ENCODE measurements at places on chromosomes 13 and 19.

- no peak for DNase-seq
Observed at GRCh38 chr19:32896516-32897214, 27.1 kb upstream of the SLC7A9 start.

DNA sequence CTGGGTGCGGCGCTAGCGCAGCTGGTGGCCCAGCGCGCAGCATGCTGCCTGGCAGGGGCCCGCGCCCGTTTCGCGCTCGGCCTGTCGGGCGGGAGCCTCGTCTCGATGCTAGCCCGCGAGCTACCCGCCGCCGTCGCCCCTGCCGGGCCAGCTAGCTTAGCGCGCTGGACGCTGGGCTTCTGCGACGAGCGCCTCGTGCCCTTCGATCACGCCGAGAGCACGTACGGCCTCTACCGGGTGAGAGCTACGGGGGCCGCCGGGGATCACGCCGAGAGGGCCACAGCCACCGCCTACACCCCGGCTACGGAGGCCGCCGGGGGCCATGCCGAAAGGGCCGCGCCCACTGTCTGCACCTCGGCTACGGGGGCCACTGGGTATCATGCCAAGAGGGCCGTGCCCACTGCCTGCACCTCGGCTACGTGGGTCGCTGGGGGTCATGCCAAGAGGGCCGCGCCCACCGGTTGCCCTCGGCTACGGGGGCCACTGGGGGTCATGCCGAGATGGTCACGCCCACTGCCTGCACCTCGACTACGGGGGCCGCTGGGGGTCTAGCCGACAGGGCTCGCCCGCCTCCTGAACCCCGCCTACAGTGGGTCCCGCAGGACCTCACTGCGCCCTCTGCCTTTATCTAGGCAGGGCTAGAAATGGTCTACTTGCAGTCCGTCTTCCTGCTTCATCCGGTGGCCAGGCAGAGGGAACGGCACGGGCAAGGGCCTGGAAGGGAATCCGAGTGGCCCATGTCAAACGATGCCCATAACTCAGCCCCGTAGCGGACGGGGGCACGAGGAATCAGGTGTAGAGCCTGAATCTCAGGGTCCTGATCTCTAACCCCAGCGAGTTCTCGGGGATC is 500 bp downstream of the PGLS start:
- DNase-seq = peak; percentile 96

DNA sequence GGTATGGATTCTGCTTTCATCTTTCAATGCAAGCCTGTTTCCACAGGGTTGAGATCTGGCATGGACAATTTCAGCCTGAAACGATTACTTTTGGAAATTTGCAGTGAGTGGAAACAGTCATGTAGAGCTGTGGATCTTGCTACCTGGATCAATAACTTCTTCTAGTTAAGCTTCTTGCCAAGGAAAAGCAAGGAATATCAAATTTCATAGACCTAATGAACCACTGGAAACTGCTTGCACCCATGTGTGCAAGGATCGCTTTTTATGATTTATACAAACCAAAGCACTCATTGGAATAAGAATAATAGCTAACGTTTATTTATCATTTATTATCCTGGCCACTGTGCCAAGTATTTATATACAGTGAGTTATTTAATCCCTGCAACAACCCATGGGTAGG is 392.8 kb downstream of the KCNRG start:
- DNase-seq = no peak

GRCh38 chr13:41897126-41897525 is 63.8 kb downstream of the VWA8 start:
- DNase-seq = no peak

- DNase-seq = no peak
Observed at GRCh38 chr19:13091400-13092157, 11.1 kb downstream of the LYL1 start.
